NCI-H774 (cell line): ENCODE measurements at places on chromosomes 11 and 22.

GRCh38 chr22:27724157-27724556, 77.4 kb downstream of the MN1 start:
- DNase-seq: no peak

DNA sequence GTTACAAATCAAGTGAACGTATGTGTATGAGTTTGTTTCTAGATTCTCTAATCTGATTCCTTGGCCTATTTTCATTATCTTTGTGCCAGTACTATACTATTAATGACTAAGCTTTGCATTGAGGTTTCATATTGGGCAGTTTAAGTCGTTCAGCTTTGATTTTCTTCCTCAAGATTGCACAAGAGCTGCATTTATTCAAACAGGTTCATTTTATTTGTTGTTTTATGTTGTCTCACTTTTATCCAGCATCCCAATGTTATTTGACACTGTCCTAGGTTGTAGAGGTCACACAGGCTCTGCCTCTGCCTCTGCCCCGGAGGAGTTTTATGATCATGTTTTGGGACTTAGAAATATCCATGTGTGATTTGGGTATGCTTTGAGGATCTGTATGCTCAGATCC, 79.8 kb downstream of the TEAD1 start:
- DNase-seq: no peak

GRCh38 chr22:35104491-35104890, 38.5 kb downstream of the ISX start:
- DNase-seq: no peak

GRCh38 chr22:26573026-26573662, 16.8 kb downstream of the TPST2 start:
- no peak for DNase-seq

GRCh38 chr11:44573333-44573732, 7.9 kb downstream of the CD82 start:
- no peak for DNase-seq

GRCh38 chr11:71197096-71197495, 55.3 kb downstream of the SHANK2 start:
- no peak for DNase-seq

DNA sequence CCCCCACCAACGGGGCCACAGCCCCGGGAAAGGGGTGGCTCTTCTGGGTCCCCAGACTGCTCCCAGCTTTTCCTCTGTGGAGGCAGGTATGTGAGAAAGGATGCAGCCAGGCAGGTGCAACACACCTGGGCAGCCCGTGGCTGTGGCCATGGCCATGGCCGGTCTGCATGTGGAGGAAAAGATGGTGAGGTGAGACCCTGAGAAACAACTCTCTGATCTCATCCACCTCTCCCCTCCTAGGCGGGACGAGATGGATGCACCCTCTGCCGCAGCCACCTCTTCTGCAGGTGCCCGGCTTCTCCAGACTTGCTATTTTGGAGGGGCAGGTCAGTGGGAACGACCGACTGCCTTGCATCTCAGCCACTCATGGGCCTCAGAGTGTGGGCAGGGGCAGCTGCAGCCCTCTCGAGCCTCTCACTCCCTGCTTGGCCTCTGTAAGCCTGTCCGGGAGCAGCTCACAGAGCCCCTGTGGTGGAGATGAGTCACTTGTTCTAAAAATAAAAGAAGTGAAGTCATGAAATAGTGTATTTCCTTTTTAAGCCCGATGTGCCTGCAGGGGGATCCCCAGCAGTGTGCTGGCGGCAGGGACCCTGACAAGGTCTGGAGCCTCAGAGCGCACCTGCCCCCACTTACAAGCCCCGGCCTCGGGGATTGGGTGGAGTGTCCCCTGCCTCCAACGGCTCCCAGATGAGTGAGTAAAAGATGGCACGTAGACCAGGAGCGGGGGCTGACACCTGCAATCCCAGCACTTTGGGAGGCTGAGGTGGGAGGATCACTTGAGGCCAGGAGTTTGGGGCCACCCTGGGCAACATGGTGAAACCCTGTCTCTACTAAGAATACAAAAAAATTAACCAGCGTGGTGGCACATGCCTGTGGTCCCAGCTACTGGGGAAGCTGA, 10.7 kb downstream of the SMIM38 start:
- DNase-seq: no peak

DNA sequence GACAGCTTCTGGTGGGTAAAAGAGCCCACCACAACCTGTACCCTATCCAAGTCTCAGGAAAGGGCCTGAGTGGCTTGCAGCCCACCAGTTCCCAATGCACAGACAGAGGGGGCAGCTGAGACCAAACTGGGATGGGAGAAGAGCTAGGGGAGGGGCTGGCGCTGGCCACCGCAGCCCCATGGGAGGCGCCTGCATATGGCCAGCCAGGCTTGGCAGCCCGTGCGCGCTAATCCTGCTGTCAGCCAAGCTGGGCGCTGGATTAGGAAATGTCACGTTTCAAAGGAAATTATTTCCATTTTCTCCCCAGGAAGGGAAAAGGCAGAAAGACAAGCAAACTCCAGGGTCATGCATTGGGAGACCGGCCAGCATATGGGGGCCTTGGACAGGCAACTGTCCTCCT, 236.8 kb downstream of the BUD13 start:
- no peak for DNase-seq

- DNase-seq: no peak
These were observed 6.8 kb upstream of the OR10A2 start for GRCh38 chr11:6855971-6856541.

- DNase-seq: no peak
These were observed at the start of gene LIF for GRCh38 chr22:30245985-30246813. LIF (minus strand) TSS chr22:30246759; CDS start chr22:30246695, 64 bp downstream.

DNA sequence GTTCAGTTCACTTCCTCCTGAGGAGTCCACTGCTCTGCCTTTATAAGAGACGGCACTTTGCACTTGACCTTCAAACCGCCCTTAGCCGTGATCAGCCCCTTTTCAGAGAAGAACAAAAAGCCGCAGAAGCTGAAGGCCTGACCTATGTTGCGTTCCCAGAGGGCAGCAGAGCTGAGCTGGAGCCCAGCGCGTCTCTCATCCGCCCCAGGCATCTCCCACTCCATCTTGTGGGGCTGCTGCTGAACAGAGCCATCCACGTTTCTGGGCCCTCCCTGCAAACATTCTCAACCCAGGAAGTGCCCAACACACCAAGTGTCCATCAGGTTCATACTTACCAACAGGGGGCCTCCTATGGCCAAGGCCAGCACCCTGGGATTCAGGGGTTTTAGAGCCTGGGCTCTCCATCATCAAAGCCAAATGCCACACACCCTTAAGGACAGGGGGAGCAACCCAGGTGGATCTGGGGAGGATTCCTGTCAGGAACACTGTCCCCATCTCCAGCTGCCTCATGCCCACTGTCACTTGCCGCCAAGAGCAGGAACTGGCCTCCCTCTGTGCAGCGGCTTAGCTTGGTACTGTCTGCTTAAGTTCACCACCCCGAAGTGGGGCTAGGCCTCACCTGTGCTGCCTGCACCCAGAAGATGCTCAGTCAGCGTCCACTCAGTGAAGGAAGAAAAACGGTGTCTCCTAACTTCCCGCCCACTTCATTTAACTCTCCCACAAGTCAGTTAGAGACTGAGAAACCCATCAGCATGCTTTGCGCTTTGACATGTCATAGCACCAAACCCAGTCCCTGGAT, 16.0 kb upstream of the EFCAB6 start:
- no peak for DNase-seq

GRCh38 chr11:119622454-119623143, 106.4 kb downstream of the NECTIN1 start:
- no peak for DNase-seq

GRCh38 chr22:36811094-36811800, 5.6 kb downstream of the PVALB start:
- DNase-seq: no peak

GRCh38 chr11:14054116-14055107, 91.9 kb downstream of the SPON1 start:
- no peak for DNase-seq

- DNase-seq: no peak
These were observed 59.5 kb downstream of the WT1 start for GRCh38 chr11:32375826-32376225.

DNA sequence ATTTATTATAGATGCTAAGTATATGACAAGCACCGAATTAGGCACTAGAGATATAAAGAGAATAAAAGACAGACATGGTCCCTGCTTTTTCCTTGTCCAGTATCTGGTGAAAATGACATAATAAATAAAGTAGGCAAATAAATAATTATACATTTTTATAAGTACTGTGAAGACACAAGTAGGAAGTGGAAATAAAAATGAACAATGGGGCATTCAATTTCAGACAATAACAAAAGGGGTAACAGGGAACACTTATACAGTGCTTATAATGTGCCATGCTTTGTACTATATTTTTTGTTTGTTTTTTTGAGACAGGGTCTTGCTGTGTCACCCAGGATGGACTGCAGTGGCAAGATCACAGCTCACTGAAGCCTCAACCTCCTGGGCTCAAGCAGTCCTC, 4.3 kb downstream of the KBTBD3 start:
- no peak for DNase-seq
